ENCODE measurements at places on chromosomes 5 and 9.

DNA sequence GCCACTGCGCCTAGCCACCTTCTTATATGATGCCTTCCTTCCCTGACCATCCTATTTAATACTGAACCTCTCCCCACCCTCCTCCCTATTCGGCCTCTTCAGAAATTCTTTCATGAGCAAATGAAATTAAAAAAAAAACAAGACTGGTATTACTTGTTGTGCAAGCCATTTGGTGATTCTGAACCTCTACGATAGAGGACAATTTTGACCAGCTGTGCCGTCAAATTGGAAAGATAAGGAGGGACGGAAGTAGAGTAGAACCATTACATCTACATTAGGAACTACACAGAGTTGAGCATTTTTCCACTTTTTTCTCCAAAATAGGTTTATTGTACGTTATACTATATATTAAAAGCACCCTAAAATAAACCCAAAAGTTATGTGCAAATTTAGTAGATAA lies 2.9 kb downstream of the DHX29 start:
- DNase-seq, result no peak

GRCh38 chr5:168147568-168148360 lies 143.7 kb upstream of the WWC1 start:
- no peak for DNase-seq

GRCh38 chr5:167902298-167902697 lies 389.1 kb upstream of the WWC1 start:
- DNase-seq, result no peak

- DNase-seq, result no peak
These were observed 3.6 kb downstream of the ZFP2 start for GRCh38 chr5:178899289-178899688.

GRCh38 chr9:93088656-93089015 lies 7.4 kb upstream of the CARD19 start:
- no peak for DNase-seq

- no peak for DNase-seq
These were observed 82.2 kb downstream of the HABP4 start for GRCh38 chr9:96532173-96532572.

DNA sequence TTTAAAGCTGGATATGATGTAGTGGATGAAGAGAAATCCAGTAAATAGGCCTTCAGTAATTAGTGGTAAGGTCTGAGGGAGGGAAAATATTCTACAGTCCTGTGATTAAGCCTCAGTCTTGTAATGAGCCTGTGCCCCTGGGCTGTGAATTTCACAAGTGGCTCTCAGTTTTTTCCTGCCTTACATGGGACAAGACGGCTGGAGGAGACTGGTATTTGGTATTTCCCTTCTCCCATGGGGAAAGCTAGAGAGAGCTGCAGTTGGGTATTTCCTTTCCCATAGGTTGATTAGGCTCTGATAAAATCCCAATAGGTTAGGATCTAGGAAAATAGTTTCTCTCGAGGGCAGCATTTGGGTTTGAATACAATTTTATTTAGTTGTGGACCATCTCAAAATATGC lies 62.2 kb upstream of the GNA14 start:
- DNase-seq, result no peak

DNA sequence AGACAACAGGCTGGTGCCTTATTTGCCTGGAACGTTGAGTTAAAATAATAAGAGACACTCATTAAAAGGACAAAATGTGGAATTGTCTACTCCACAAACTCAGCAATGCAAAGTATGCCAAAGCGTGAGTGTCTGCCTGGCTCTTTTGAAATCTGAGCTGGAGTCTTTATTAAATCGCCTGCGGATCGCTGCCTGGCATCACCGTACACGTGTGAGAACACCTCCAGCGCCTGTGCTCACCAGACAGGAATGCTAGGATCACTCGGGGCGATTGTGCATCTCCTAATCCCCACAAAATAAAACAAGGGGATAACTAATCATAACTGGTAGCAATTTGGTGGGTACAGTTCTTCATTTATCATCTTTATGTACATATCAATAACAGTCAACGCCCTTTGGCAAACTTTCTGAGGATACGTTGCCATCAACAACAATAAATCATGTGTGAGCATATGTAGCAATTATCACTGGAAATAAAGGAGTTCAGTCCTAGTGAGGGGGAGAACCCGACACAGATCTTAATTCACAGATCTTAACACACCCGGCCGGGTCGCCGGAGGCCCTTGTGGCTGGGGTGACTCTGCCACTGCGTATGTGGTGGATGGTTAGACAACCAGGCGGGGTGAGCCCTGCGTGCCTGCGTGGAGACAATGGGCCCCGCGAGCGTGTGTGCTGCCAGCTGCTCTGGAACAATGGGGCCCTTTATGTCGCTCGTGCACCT lies 284.9 kb upstream of the IRX1 start:
- no peak for DNase-seq

- DNase-seq, result no peak
These were observed 87.2 kb downstream of the HMCN2 start for GRCh38 chr9:130352586-130353285.

- DNase-seq, result peak; percentile 65
These were observed 29.9 kb downstream of the CSF2 start for GRCh38 chr5:132103332-132103951.

- no peak for DNase-seq
These were observed 193.0 kb downstream of the PRR16 start for GRCh38 chr5:120657104-120657503.

DNA sequence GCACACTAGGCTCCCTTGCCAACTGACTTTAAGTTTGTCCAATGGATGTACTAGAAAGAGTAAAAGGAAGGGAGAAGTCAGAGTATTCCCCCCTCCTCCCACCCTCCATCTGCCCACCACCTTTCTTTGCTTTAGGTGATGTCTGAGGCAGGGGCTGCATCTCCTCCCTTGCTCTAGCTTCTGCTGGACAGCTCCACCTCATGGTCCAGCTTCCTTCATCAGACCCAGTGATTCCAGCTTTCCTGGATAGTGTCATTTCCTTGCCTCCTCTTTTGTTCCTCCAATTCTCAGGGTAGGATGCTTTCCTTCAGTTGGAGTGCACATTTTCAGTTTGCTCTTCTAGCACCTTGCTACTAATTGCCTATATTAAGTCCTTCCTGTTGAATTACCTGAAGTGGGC lies 67.4 kb downstream of the RAD23B start:
- no peak for DNase-seq

DNA sequence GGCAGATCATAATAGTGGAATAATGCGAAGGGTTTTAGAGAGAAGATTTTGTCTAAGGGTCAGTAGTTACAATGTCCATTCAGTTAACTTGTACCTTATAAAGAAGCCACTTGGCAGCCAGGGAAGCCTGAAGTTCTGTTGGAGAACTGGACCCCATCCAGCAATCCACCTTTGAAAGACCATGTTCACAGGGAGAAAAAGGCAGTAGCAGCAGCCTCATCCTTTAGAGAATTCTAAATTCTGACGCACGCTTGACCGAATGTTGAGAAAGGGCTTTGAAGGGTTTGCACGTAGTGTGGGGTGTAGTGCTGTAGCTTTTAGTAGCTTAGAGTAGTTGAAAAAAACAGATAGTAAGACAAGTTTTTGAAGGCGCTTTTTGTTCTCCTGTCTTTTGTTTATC lies 42.8 kb downstream of the MCCC2 start:
- DNase-seq, result no peak

Data from stimulated activated CD4-positive, alpha-beta T cell treated with anti-CD3 and anti-CD28 coated beads, Interleukin-1b, Interleukin-23, amount 100 ng/mL, for 24 hours (primary cell).